Stimulated activated CD4-positive, alpha-beta T cell treated with anti-CD3 and anti-CD28 coated beads, Interleukin-4, amount 100 ng/mL, for 24 hours (primary cell): ENCODE measurements at places on chromosomes 12 and 14.

GRCh38 chr12:104154806-104155205, 16.8 kb upstream of the NFYB start:
- no peak for DNase-seq

- DNase-seq = no peak
Measured at GRCh38 chr14:99574099-99574880, 29.7 kb downstream of the CCDC85C start.

GRCh38 chr14:82422230-82422629, 888.6 kb upstream of the SEL1L start:
- no peak for DNase-seq

- no peak for DNase-seq
Measured at GRCh38 chr12:14525964-14526363, 41.7 kb downstream of the PLBD1 start.

DNA sequence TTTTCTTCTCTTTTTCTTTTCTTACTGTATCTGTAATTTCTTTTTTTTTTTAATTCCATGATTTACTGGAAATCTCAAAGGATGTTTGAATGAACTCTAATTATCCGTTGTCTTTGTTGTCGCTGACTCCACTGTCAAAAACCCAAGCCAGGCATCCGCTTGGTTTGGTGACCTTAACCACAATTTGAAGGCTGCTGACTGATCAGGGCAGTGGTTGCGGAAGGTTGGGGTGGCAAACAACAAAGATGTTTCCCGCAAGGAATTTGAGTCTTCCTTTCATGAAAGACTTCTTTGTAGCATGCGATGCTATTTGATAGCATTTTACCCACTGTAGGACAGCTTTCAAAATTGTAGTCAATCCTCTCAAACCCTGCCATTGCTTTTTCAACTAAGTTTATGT, 1013.8 kb downstream of the DIO2 start:
- DNase-seq = no peak

- DNase-seq = peak; percentile 15
Measured at GRCh38 chr14:75141967-75142366, 15.1 kb upstream of the NEK9 start.

- DNase-seq = no peak
Measured at GRCh38 chr14:21220874-21221477, 48.3 kb downstream of the HNRNPC start.

GRCh38 chr12:127150028-127150427, 1116.9 kb upstream of the TMEM132C start:
- DNase-seq = no peak

- DNase-seq = no peak
Measured at GRCh38 chr14:100641274-100641860, 54.1 kb upstream of the BEGAIN start.

DNA sequence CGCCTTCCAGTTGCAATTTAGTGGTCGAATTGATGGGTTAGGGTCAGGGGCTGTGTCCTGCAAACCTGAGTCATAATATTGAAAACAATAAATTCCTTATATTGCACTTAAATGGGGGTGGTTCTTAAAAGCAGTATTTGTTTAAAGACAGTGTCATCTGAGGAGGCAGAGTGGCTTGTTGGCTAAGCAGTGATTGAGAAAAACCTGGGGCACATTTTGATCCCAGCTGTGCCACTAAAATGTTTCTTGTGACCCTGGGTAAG, 48.4 kb downstream of the FBXW8 start:
- DNase-seq = no peak

GRCh38 chr14:73472185-73473114, 14.1 kb upstream of the NUMB start:
- no peak for DNase-seq
